Activated CD4-positive, alpha-beta T cell treated with anti-CD3 and anti-CD28 coated beads, Interleukin-2, amount 50 U/mL, for 24 hours (primary cell): ENCODE measurements at places on chromosomes 2 and 18.

- DNase-seq, result no peak
Measured at GRCh38 chr2:73740767-73741166, 3.6 kb upstream of the TPRKB start.

DNA sequence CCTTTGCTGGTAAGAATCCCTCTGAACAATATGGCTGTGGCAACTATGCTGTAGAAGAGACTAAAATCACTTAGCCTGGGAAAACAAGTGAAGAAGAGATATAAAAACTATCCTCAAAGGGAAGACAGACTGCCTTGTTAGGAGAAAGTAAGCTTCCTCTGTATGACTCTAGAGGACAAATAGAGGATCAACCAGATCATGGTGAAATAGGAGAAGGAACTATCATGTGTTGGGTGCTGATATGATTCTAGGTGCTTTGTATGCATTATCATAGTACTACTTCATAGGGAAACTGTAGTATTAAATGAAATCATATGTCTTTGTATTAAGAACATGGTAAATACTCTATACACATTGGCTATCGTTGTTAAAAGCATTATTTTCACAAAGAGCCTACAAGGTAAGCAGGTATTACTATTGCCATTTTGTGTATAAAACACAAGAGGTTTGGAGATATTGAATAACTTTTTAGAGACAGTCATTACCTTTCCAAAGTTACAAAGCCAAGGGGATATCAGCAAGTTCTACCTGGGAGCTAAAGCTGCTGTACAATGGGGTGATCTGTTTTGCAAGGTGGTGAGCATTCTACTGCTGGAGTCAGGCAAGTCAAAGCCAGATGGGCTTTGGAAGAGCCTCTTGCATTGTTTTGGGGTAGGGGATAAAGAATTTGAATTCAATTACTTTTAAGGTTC, 402.6 kb downstream of the ALK start:
- DNase-seq, result no peak

- DNase-seq, result no peak
Measured at GRCh38 chr2:196592911-196593881, 46.3 kb upstream of the CCDC150 start.

GRCh38 chr2:866009-866680, 84.5 kb upstream of the SNTG2 start:
- no peak for DNase-seq

DNA sequence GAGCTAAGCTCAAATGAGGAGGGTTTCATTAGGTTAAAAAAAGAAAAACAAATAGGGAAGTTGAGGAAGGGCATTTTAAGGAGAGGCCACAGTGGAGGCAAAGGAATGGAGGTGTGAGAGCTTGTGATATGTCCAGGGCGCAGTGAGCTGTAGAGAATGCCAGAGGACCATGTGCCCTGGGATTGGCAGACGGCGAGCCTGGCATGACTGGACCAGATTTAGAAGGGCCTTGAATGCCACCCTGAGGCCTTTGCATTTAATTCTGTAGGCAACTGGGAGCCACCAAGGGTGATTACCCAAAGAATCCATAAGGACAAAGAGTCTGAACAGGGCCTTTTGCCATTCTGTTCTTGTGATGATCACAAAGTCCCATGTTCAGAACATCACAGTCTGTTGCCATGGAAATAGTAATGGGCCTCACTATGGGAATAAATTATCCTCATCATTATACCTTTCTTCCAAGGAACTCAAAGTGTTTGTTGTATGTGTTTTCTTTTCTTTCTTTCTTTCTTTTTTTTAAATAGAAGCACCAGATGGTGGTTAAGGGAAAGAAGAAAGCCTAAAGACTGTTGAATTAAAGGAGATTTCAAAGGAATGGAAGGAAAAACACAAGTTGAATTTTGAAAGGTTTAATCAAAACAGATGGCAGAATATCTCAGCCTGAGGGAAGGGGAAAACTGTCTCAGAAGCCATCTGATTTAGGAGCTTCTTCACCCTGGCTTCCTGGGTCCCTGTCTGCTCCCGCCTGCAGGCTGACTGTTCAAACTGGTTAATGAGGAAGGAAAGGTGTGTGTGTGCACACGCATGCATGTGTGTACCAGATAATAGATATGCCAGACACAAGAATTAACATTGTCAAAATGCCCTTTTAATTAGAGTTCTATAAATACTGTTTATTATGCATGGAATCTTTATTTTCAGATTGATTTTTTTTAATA, 31.6 kb upstream of the NCOA1 start:
- DNase-seq, result no peak
